HS-27A (cell line): ENCODE measurements at places on chromosomes 16 and 17.
A peak's percentile ranks its signal among the peaks of the same experiment; 100 is the strongest.

GRCh38 chr17:28240688-28241340 is 78.2 kb upstream of the TMEM97 start:
- no peak for DNase-seq

GRCh38 chr17:15263206-15263579 is 1.9 kb downstream of the PMP22 start:
- DNase-seq: peak; percentile 70

DNA sequence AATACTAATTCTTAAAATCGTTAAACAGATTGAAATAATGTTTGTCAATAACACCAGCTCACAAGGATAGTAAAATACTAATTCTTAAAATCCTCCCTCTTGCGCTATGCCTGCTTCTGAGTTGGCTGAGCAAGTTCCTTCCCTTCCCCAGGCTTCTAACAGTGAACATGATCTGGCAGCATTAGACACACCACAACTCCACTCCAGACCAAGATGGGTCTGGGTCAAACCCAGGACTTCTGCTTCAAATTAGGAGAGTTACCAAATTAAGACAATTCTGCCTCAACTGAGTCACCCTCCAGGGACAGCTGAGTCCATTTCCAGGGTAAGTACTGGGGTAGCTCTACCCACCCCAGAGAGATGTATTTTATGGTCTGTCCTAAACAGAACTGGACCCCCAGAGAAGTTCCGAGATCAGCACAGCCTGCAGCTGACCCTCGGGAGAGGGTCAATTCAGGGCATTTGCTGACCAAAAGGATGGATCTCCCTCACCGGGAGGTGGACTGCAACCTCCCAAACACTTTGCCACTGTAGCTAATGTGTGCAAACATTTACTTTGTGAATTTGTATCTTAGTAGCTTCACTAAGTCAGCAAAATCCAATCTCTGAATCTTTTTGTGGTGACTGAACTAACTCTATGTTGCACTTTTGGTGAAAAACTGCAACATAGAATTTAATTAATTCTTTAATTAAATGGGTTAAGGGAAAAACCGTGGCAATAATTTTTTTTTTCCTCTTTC is 48.8 kb downstream of the ADCY9 start:
- no peak for DNase-seq

- no peak for DNase-seq
Measured at GRCh38 chr16:68061396-68061795, 23.8 kb upstream of the NFATC3 start.

- DNase-seq: no peak
Measured at GRCh38 chr16:89828870-89829629, 775 bp downstream of the SPIRE2 start.

DNA sequence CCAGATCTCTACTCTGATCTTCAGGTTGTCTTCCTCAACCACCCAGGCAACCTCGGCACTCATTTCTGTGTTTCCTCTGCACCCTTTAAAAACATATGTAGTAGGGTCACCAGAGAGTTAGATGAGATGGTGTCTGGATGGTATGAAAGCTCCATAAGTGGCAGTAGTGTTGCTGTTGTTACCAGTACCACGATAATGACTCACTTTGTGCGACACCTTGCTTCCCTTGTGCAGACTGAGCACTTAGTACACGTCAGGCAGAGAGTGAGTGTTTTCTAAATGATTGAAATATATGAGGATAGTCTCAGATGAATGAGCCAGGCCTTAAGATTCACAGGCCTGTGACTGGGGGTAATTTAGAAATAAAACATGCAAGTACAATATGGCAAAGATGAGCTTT is 188.7 kb downstream of the MAF start:
- no peak for DNase-seq

DNA sequence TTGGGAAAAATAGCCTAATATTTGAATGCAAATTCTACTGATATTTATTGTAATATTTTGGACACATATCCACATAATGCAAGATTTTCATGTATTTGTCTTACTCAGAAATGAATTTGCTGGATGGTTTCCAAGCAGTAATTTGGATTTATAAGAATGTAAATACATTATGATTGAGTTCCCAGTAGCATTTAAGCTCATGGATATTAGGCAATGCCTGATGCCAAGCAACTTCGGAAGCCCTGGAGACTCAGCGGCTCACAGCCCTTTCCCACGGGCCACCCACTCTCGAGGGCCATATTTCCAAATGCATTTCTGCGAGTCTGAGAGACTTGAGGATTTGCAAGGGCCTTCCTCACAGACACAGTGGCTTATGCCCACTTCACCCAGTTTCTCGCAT is 62.1 kb upstream of the MYOCD start:
- no peak for DNase-seq

GRCh38 chr17:75507733-75508719 is 7.3 kb downstream of the CASKIN2 start:
- DNase-seq: no peak

DNA sequence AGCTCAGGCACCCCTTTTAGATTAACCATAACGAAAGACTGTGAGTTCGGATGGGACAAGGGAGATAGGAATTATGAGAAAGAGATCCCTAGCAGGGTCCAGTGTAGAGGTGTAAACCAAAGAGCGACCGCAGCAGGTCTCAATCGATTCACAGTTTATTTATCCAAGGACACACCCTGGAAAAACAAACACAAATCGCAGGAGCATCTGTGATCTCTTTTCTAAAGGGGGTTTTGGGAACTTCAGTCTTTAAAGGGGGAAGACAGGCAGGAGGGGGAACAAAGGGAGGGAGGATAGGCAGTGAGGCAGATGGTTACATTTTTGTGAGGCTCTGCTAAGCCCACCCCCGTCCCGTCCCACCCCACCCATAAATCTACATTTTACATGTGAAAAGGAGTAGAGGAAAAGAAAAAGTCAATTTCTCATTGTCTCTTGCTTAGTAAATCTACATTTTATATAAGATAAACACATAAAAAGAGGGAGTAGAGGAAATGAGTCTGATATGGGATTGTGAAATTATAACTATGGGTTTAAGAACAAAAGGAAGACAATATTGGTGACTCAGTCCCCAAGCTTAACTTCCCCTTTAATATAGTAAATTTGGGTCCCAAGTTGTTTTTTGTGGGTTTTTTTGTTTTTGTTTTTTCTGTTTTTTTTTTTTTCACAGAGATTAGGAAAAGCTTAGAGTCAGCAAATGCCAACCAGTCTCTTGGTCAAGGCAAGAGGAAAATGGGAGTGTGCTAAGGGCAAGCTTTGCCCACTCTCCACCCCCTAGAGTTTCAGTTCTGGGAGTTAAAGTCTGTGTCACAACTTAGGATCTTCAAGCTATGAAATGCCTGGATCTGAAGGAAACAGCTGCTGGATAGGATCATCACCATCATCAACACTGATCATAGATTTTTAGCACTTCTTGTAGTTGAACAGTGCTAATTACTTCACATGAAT is 160.9 kb upstream of the CDH5 start:
- DNase-seq: no peak
